ENCODE measurements at places on chromosomes 3 and 15.

- no peak for DNase-seq
Observed at GRCh38 chr15:77285057-77285997, 134.6 kb downstream of the PEAK1 start.

- peak; percentile 83 for DNase-seq
Observed at GRCh38 chr15:52735231-52736089, 54.7 kb downstream of the ONECUT1 start.

GRCh38 chr15:27046880-27047279 lies 75.9 kb downstream of the GABRG3 start:
- DNase-seq: no peak

DNA sequence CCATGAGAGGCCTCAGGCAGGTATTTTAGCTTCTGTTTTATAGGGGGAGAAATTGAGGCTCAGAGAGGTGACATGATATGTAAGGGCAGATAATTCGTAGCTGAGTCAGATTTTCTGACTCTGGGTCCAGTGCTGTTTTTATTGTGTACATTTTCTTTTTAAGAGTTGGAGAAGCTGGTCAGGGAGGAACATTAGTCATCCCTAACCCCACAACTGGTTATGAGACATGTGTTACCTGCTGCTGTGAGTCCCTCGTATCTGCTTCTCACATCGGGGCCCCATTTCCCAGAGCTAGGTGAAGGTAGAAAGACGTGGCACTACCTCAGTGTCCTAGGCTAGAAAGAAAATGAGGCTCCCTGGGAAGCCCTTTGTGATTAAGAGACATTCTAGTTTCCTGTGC lies 28.6 kb downstream of the GALNT15 start:
- no peak for DNase-seq

- no peak for DNase-seq
Observed at GRCh38 chr3:160546727-160547126, 18.6 kb downstream of the KPNA4 start.

DNA sequence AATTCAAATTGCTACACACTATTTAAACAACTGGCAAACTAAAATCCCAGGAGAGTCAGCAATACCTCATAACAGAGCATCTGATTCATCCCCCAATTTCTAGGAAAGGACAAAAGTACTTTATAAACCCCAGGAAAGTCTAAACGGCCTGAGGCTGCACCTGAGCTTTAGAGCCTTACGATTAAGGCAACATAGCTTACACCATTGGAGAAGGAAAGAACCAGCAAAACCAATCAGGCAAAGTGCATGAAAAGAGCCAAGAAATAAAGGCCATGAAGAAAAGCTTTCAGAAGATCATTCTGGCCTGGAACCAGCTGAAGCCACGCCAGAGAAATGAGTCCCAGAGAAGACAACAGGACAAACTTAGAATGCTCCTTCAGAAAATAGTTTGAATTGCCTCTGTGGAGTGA lies 48.1 kb downstream of the PTPN9 start:
- no peak for DNase-seq

DNA sequence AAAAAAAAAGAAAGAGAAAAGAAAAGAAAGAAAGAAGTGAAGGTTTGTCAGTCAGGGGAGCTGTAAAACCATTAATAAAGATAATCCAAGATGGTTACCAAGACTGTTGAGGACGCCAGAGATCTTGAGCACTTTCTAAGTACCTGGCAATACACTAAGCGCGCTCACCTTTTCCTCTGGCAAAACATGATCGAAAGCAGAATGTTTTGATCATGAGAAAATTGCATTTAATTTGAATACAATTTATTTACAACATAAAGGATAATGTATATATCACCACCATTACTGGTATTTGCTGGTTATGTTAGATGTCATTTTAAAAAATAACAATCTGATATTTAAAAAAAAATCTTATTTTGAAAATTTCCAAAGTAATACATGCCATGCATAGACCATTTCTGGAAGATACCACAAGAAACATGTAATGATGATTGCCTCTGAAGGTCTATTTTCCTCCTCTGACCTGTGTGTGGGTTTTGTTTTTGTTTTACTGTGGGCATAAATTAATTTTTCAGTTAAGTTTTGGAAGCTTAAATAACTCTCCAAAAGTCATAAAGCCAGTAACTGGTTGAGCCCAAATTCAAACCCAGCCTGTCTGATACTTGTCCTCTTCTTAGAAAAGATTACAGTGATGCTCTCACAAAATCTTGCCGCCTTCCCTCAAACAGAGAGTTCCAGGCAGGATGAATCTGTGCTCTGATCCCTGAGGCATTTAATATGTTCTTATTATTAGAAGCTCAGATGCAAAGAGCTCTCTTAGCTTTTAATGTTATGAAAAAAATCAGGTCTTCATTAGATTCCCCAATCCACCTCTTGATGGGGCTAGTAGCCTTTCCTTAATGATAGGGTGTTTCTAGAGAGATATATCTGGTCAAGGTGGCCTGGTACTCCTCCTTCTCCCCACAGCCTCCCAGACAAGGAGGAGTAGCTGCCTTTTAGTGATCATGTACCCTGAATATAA lies 2.0 kb downstream of the B2M start:
- DNase-seq: no peak
